ENCODE measurements at places on chromosomes 11 and 22. TPM values are rescaled to one million over a fixed set of nuclear protein-coding genes. Genes with fewer than 3 reads are reported as not detected.

The CST6 gene
- 0.50 TPM for total RNA-seq

GRCh38 chr11:102293873-102294601, 23.2 kb upstream of the BIRC3 start:
- no peaks in the 10 kb centered on the region for H3K27me3 ChIP-seq
- H3K36me3 ChIP-seq, result no peaks in the 10 kb centered on the region
- DNase-seq, result peak; percentile 41
- H3K4me3 ChIP-seq, result no peak overlapping the region
- H3K27ac ChIP-seq, result no peak overlapping the region

DNA sequence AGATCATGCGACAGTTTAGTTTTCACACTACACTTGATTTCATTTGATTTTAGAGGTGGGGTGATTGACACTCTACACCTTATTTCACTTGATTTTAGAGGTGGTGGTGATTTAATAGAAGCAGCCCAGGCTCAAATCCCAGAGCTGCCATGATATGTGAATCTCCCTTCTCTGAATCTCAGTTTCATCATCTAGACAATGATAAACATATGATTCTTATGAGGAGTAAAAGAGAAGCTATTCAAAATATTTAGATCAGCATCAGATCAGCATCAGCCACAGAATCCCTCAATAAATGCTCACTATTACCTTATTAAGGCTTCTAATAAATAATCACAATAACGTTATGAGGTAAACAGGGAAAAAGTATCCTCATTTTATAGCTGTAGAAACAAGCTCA, 98.8 kb downstream of the MSANTD4 start:
- H3K4me1 ChIP-seq, result no peaks in the 10 kb centered on the region
- H3K4me3 ChIP-seq, result no peak overlapping the region
- H3K36me3 ChIP-seq, result no peaks in the 10 kb centered on the region
- H3K27me3 ChIP-seq, result no peaks in the 10 kb centered on the region
- DNase-seq, result no peak
- H3K27ac ChIP-seq, result no peak overlapping the region

GRCh38 chr11:96470521-96470920, 80.7 kb downstream of the JRKL start:
- no peak for DNase-seq
- no peaks in the 10 kb centered on the region for H3K4me1 ChIP-seq
- no peaks in the 10 kb centered on the region for H3K27me3 ChIP-seq
- H3K4me3 ChIP-seq, result no peak overlapping the region
- no peaks in the 10 kb centered on the region for H3K36me3 ChIP-seq

Measured in neural progenitor cell (in vitro differentiated cells).